ENCODE measurements at places on chromosomes 2 and 18. TPM values are rescaled to one million over a fixed set of nuclear protein-coding genes. Genes with fewer than 3 reads are reported as not detected.

ZAP70 gene
- total RNA-seq = 4.3 TPM

MYCN gene
- 25.7 TPM for total RNA-seq

MYOM1 gene
- total RNA-seq = 92.8 TPM

SLC4A5 gene
- total RNA-seq = 8.4 TPM

IGFBP2 gene
- 281 TPM for total RNA-seq

MAP3K19 gene
- 0.12 TPM for total RNA-seq

ELOA2 gene
- not detected for total RNA-seq

TMEM169 gene
- total RNA-seq = 4.3 TPM

RNF125 gene
- total RNA-seq = 5.3 TPM

XIRP2 gene
- total RNA-seq = 16.2 TPM

Data from metanephros (tissue), 2 donors.